Stimulated activated CD4-positive, alpha-beta T cell treated with anti-CD3 and anti-CD28 coated beads, Interleukin-1b, Interleukin-23, amount 100 ng/mL, for 1 hour (primary cell): ENCODE measurements at places on chromosomes 4 and X.

GRCh38 chr4:138398322-138398721 is 156.2 kb upstream of the SLC7A11 start:
- DNase-seq: no peak

- no peak for DNase-seq
Observed at GRCh38 chr4:1057403-1057745, 45.9 kb downstream of the FGFRL1 start.

GRCh38 chr4:1296324-1297022 is 6.8 kb downstream of the MAEA start:
- no peak for DNase-seq

GRCh38 chr4:27023366-27023765 is 162.7 kb downstream of the STIM2 start:
- DNase-seq: no peak
